ENCODE measurements at places on chromosomes 2 and 18.
A peak's percentile ranks its signal among the peaks of the same experiment; 100 is the strongest.

DNA sequence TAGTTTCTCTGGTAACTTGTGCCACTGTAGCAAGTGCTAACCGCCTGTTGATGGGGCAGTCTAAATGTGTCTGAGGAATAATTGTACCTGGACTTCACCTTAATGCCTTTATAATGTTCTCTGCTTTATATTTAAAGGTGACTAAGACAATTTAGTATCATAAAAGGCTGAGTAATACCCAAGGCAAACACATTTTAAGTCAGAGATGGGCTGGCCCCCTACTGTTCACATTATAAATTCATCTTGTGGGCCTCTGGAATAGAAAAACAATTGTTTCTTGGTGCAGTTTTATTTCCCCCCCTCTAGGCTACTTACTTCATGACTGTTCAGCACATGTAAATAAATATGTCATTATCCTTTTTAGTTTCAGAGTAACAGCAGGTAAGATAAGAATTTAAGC lies 559.3 kb upstream of the PIK3C3 start:
- no peak for DNase-seq

DNA sequence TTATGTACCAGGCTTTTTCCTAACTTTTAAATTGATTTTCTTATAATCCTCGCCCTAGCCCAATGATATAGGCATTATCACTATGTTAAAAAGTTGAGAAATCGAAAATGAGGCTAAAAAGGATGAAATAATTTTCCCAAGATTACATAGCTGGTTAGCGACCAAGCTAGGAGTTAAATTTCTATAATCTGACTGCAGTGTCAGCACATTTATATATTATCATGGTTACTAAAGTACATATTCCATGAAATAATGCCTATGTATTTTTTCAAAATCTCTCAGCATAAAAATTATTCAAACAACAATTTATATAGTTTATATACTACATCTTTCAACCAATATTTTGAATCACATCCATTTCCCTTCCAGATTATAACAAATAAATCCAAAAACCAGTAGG lies 317.3 kb upstream of the TFPI start:
- DNase-seq: no peak

GRCh38 chr2:25877431-25878360 lies 591 bp downstream of the ASXL2 start:
- peak; percentile 44 for DNase-seq

GRCh38 chr2:61318553-61318952 lies 152.3 kb downstream of the USP34 start:
- DNase-seq: no peak

- DNase-seq: no peak
Measured at GRCh38 chr2:30475542-30475941, 28.5 kb downstream of the LCLAT1 start.

- no peak for DNase-seq
Measured at GRCh38 chr2:21367421-21367820, 243.7 kb downstream of the TDRD15 start.

DNA sequence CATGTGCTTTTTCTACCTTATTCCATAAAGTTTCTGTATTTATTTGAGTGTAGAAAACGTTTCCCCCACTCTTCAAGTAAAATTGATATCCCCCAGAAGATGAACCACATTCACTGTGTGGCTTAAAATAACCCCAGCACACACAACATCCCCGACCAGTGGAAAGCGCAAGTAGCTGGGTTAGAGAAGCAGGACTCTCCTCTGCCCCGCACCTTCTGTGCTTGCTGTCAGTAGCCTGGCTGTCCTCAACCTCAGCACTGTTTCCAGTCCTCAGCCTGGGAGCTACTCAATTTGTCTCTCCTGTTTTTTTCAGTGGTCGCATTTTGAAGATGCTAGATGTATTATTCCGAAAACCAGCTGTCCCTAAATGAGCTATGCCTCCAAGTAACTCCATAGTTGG lies 18.0 kb upstream of the ST8SIA3 start:
- no peak for DNase-seq

DNA sequence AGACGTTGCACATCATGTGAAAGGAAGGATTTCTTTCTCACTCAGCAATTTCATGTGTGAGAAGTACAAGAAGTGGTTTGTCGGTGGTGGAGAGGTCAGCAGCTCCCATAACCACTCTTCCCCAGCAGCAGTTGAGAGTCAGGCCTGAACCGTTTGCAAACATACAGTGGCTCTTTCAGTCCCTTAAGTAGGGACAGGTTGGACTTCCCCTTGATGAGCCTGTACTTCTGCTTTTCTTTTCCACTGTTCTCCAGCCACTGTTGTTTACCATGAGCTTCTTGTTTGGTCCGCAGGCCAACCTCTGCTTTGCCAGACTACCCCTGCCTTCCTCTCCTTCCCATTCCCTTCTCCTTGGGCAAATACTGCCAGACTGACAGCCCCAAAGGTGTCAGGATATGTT lies 391.3 kb upstream of the CELF4 start:
- DNase-seq: no peak
